ENCODE measurements at places on chromosomes 7 and 10.

DNA sequence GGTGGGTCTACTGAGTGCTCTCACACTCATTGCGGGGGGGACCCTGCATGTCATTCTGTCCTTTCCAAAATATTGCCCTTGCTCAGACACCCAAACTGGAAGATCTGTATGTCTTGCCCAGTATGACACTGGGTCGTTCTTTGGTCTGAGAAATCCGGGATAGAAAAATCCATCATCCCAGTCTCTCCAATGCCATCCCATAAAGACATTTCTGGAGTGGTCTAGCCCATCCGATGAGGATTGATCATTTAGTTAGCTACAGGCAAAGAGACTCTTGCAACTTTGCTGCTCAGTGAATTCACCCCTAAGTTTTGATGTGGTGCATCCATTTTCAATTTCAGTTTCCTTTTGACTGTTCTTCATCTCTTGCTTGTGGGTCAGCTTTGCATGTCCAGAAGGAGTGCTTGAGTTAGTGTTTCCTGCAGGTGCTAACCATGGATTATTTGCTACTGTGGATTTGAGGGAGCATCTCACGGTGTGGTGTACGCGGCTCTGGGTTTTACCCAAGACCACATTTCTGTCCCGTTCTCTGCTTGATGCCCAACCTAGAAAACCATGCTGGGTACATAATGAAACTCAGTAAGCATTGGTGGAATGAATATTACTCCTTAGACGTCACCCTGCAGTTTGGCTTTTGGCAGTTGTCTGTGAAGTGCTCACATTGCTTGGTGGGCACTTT lies 247.0 kb upstream of the MKI67 start:
- no peaks in the 10 kb centered on the region for H3K27me3 ChIP-seq
- peak; percentile 38 for DNase-seq
- H3K4me1 ChIP-seq = no peaks in the 10 kb centered on the region
- no peaks in the 10 kb centered on the region for H3K36me3 ChIP-seq

DNA sequence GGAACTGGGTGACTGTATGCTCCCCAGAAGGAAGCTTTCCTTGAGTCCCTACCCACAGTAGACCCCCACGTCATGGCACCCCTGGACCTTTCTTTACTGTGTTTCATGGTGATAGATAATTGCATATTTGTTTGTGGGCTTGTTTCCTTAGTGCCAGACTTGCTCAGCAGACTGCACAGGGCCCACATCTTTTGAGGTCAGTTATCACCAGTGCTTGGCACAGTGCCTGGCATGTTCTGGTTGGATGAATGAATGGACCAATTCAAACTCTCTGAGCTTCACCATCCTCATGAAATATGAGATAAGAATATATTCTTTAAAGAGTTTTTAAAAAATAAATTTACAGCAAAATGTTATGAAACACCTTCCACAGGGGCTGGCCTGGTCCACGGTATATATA lies 78.4 kb upstream of the EMX2 start:
- H3K4me1 ChIP-seq = no peaks in the 10 kb centered on the region
- H3K4me3 ChIP-seq = no peak overlapping the region
- no peak for DNase-seq
- H3K27ac ChIP-seq = no peak overlapping the region
- peaks cover 3% of the 10 kb centered on the region for H3K27me3 ChIP-seq

DNA sequence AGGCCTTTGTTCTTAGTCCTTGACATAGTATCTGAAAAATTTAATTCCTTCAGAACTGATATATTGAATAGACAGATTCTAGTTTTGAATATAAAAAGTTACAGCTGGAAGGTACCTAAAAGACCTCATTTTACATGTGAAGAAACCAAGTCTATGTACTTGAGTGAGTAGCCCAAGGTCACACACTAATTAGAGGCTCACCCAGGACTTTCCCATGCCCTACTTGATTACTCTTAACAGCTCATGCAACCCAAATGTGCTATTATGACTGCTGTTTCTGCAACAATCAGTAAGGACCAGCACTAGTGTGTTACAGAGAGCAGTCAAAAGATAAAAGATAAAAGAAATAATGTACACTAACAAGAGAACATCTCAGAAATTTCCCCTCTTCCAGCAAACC lies 40.7 kb upstream of the BET1 start:
- DNase-seq = no peak
- no peak overlapping the region for H3K4me3 ChIP-seq
- H3K27ac ChIP-seq = no peak overlapping the region
- peaks cover 10% of the 10 kb centered on the region for H3K4me1 ChIP-seq
- H3K27me3 ChIP-seq = peaks cover 3% of the 10 kb centered on the region

GRCh38 chr10:84659027-84659426 lies 330.6 kb downstream of the CCSER2 start:
- no peaks in the 10 kb centered on the region for H3K27me3 ChIP-seq
- no peak overlapping the region for H3K4me3 ChIP-seq
- no peak for DNase-seq
- H3K4me1 ChIP-seq = no peaks in the 10 kb centered on the region

DNA sequence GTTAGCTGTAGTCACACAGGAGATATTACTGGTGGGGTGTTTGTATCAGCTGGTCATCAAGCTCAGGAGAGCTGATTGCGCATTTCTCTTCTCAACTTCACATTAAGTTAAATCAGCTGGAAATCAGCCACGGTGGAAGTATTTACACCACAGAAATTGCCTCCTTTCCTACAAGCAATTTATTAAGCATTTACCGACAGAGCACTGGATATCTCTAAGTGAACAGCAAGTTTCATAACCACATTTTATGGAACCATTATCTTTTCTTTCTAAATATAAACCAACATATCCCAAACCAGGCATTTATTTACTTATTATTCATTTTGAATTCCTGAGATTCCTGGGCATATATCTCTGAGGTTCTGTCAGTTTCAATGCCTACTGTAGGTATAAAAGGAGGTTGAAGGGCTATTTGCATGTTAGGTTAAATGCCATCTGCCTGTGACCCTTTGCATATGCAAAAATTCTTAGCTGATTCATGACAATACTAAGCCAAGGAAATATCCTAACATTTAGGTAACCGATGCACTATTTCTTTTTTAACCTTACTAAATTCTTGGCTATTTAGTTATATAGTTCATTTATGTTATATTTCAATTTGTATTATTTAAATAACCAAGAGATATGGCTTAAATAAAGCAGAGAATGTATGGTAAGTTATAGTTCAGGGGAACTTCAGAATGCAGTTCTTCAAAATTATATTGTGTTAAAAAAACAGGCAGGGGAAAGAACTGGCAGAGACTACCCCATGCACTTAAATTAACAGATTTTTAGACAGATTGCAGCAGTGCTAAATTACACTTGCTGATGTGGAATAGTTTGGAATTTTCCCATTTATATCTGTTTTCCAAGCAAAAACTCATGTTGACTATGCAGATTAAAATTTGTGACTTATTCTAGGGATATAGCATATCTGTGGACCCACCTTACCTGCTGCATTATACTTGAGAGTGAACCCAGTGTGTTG lies 56.8 kb downstream of the DYNC1I1 start:
- H3K27me3 ChIP-seq = no peaks in the 10 kb centered on the region
- peaks cover 17% of the 10 kb centered on the region for H3K36me3 ChIP-seq
- peak overlapping the region; percentile 24 for H3K27ac ChIP-seq
- peaks cover 16% of the 10 kb centered on the region for H3K4me1 ChIP-seq
- DNase-seq = no peak
- H3K4me3 ChIP-seq = no peak overlapping the region

DNA sequence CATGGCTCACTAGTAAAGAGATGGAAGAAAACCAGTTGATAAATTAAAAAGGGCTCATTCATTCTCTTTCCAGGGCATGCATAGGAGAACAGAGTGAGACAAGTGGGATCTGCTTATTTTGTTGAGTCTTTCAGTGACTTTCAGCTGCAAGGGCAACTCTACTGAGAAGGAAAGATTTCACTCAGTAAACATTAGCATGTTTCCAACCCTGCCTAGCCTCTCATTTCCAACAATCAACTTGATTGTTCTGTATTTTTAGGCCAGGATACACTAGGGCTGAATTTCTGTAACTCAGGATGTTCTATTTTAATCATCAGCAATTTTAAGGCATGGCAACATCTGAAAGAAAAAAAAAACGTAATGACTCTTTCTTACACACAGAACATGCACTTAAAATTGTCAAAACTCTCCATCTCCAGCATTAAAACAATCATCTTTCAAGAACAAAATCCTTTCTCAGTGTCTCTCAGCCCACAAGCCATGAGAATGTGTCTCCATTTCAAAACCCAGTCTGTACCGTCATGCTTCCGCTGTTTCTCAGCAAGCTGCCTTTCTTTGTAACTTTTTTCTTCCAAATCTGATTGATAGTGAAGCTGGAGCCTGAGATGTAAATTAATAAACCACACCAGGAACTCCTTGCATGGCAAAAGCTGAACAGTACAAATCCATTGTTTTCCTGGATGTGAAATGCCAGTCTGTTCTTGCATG lies 147.2 kb upstream of the KLF14 start:
- no peak for DNase-seq
- peaks cover 45% of the 10 kb centered on the region for H3K4me1 ChIP-seq
- H3K4me3 ChIP-seq = no peak overlapping the region
- peak overlapping the region; percentile 57 for H3K27ac ChIP-seq
- H3K36me3 ChIP-seq = peaks cover 62% of the 10 kb centered on the region

- peaks cover 39% of the 10 kb centered on the region for H3K4me1 ChIP-seq
- peaks cover 7% of the 10 kb centered on the region for H3K36me3 ChIP-seq
- no peak overlapping the region for H3K27ac ChIP-seq
Measured at GRCh38 chr10:131905603-131906268, 4.9 kb downstream of the PPP2R2D start.

- H3K4me1 ChIP-seq = peaks cover 3% of the 10 kb centered on the region
- no peak overlapping the region for H3K27ac ChIP-seq
Measured at GRCh38 chr10:2282202-2282601, 544.9 kb upstream of the ADARB2 start.

DNA sequence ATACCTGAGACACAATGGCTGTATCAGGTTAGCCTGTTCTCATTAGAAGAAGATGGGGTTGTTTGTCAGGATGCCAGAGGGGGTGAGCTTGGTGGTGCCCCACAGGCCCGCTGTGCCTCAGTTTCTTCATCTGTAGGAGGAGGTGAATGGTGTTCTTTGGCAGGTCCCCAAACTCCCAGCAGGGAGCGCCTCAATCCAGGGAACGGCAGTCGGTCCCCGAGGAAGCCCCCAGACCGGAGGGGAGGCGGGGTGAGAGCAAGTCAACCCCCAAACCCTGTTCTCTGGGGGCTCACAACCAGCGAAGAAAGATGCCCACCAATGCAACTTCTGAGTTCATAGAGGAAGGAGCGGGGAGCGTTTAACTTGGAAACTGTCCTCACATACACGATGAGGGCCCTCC lies 16.0 kb downstream of the C10orf105 start:
- no peaks in the 10 kb centered on the region for H3K36me3 ChIP-seq
- no peak overlapping the region for H3K27ac ChIP-seq
- no peak for DNase-seq
- H3K4me3 ChIP-seq = no peak overlapping the region
- H3K4me1 ChIP-seq = no peaks in the 10 kb centered on the region
- peaks cover 23% of the 10 kb centered on the region for H3K27me3 ChIP-seq

- H3K4me3 ChIP-seq = peak overlapping the region; percentile 97
- no peak for DNase-seq
- peaks cover 15% of the 10 kb centered on the region for H3K36me3 ChIP-seq
- no peaks in the 10 kb centered on the region for H3K27me3 ChIP-seq
- peak overlapping the region; percentile 81 for H3K27ac ChIP-seq
- peaks cover 55% of the 10 kb centered on the region for H3K4me1 ChIP-seq
Measured at GRCh38 chr7:98286093-98286539, 4.6 kb downstream of the BRI3 start.

DNA sequence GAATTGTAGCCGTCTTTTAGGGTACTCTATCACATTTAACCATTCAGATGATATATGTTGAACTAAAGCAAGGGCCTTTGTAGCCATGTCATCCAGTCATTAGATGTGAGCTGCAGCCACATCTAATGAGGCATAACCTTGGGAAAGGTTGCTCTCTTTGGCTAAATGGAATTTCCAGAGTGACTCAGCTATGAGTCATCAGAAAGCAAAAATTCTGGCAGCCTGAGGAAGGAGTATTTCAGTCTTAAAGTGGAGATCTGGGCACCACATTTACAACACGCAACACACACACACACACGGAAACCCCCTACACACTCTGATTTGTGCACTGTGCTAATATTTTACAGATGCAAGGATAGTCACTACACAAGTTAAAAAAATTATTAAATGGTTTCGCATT lies 176.9 kb upstream of the ZWINT start:
- DNase-seq = no peak
- H3K36me3 ChIP-seq = no peaks in the 10 kb centered on the region
- no peak overlapping the region for H3K4me3 ChIP-seq
- no peaks in the 10 kb centered on the region for H3K27me3 ChIP-seq
- no peak overlapping the region for H3K27ac ChIP-seq

- peaks cover 56% of the 10 kb centered on the region for H3K4me1 ChIP-seq
- H3K27me3 ChIP-seq = no peaks in the 10 kb centered on the region
- H3K4me3 ChIP-seq = no peak overlapping the region
- H3K36me3 ChIP-seq = peaks cover 4% of the 10 kb centered on the region
- no peak for DNase-seq
Measured at GRCh38 chr10:97571622-97572021, 957 bp upstream of the ANKRD2 start.

DNA sequence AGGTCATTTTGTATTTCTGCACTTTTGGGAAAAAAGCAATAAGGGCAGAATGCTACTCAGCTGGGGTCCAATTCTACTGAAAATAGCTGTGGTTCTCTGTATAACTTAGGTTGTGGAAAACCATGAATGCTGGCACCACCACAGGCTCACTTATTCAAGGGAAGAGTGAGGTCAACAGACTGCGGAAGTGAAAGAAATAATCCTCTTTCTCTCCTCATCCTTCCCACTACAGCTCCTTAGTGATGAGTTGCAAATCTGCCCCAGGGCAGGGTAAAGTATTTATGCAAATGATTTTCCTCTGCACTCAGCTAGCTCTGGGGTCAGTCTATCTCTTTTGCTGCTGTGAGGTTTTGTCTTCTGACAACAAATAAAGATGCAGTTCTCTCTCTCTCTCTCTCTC lies 74.1 kb upstream of the PTPRZ1 start:
- H3K4me1 ChIP-seq = peaks cover 2% of the 10 kb centered on the region
- H3K27me3 ChIP-seq = peaks cover 8% of the 10 kb centered on the region
- no peak overlapping the region for H3K27ac ChIP-seq
- no peak overlapping the region for H3K4me3 ChIP-seq
- H3K36me3 ChIP-seq = no peaks in the 10 kb centered on the region

DNA sequence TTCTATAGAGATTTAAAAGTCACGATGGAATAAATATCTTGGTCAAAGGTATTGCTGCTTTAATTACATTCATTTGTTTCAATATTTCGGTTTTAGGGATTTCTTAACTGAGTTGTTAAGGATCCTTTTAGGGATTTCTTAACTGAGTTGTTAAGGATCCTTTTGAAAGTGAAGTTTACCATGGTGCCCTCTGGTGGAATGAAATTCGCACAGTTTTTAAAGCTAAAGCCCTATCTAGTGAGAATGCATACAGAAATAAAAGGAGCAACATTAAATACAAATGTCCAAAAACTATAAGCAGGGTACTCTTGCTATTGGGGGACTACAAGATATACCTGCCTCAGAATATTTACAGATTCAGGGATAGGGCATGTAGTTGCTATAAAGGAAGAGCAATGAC lies 193.7 kb downstream of the RNLS start:
- H3K27me3 ChIP-seq = no peaks in the 10 kb centered on the region
- H3K4me3 ChIP-seq = no peak overlapping the region
- DNase-seq = no peak
- H3K36me3 ChIP-seq = no peaks in the 10 kb centered on the region
- no peaks in the 10 kb centered on the region for H3K4me1 ChIP-seq
